ENCODE measurements at places on chromosomes 7 and 10.

DNA sequence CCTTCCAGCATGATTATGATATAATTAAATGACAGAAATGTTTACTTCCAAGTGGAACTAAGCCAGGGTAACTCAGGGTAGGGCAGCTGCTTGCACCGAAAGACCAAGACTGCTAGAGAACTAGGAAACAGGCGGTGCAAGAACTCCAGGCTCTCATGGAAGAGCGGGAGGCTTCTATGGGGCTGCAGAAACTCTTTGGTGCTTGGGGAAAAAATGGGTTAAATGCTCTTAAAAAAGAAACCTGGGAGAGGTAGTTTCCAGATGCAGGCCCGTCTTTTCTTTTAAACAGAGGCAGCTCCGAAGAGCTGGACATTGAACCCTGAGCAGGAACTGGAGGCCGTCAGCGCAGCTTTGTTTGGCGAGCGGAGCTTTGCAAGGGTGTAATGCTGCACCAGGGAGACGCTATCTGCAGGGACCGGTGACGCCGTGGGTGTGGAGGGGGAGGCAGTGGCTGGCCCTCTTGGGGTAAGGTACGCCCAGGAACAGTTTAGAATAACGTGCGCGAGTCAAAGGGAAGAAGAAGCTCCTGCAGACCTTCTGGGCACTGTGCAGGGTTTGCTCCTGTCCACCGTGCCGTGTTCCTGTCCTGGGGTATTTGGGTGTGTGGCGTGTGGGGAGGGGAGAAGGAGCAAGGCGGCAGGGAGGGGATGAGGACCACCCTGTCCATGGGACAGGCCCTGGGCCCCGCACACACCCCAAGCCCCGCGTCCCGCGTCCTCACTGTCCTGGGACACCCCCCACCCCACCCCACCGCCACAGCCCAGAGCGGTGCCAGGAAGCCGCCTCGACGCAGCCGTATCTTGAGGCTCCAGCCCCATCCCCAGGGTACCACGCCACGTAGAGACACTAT, 59.0 kb downstream of the EGFR start:
- no peak for DNase-seq
- H3K4me1 ChIP-seq: peaks cover 33% of the 10 kb centered on the region
- no peak overlapping the region for H3K4me3 ChIP-seq
- no peak overlapping the region for H3K27ac ChIP-seq
- peaks cover 6% of the 10 kb centered on the region for H3K36me3 ChIP-seq

- H3K27me3 ChIP-seq: no peaks in the 10 kb centered on the region
- no peak overlapping the region for H3K4me3 ChIP-seq
- no peaks in the 10 kb centered on the region for H3K36me3 ChIP-seq
- no peak overlapping the region for H3K27ac ChIP-seq
- H3K4me1 ChIP-seq: no peaks in the 10 kb centered on the region
Measured at GRCh38 chr7:37557571-37558209, 109.0 kb upstream of the ELMO1 start.

DNA sequence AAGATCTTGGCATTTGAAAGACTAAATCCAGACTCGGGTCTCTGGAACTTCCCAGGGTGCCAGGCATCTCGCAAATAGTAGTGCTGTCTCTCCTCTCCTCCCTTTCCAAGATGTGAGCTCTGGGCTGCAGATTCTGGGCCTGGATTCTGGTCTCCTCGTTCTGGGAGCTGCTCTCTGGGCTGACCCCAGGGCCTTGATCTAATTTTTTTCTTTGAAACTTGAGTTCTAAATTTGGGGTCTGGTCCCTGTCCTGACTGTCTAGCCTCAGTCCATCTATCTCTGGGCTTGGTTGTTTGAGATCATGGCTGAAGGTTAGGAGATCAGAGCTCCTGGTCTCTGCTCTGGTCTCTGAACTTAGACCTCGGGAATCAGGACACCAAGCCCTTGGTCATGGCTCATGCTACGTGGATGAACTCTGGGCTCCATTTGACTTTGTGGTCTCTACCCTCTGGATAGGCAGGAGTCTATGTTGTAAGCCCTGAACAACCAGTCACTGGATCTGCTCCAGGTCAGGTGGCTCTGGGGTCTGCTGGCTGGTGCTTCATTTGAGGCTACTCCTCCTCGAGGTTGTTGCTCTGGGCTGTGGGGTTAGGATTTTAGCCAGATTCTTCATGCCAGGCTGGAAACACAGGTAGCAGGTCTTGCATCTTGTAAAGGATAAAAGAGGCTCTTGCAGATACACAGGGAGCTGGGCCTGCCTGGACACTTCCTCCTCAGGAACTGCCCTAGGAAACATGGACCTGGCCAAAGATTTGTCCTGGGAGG, 8.0 kb upstream of the MBL2 start:
- no peak for DNase-seq
- H3K4me3 ChIP-seq: no peak overlapping the region
- no peaks in the 10 kb centered on the region for H3K36me3 ChIP-seq
- H3K27me3 ChIP-seq: peaks cover 19% of the 10 kb centered on the region
- no peaks in the 10 kb centered on the region for H3K4me1 ChIP-seq

DNA sequence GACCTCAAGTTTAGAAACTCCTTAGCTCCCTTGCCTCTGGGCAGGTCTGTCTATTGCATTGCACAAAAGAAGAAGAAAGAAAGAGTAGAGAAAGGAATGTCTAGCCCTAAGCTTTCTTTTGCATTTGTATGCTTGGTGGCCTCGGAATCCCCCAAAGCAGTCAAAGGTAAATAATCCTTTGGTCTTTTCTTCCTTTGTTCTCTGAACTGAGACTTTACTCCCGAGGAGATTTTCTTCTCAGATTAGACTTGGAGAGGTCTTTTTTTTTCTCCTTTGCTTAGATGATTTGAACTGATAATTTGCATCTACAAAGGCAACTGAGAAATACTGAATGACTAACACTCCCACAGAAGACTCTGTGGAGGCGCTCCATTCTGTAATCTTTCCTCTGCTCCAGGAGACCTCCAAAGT, 93.2 kb downstream of the AKR1D1 start:
- no peaks in the 10 kb centered on the region for H3K27me3 ChIP-seq
- no peaks in the 10 kb centered on the region for H3K36me3 ChIP-seq
- no peaks in the 10 kb centered on the region for H3K4me1 ChIP-seq
- H3K4me3 ChIP-seq: no peak overlapping the region
- H3K27ac ChIP-seq: no peak overlapping the region

DNA sequence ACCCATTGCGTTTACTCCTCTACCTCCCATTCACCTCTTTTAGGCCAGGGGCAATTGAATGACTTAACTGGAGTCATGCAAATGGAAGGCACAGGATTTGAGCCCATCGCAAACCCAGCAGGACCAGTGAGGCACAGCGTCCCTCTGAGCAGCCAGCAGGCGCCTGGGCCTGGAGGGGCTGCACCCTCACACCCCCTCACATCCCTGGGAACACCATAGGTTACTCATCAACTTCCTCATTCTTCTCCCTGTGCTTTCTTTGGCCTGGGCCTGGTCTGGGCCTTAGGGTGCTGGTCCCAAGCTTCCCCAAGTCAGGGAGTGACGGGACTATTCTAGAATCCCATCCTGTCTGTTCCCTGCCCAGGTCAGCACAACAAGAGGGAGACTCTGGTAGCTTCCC, 169.4 kb upstream of the EEPD1 start:
- H3K4me3 ChIP-seq: no peak overlapping the region
- no peaks in the 10 kb centered on the region for H3K36me3 ChIP-seq
- peaks cover 2% of the 10 kb centered on the region for H3K4me1 ChIP-seq
- DNase-seq: no peak
- no peak overlapping the region for H3K27ac ChIP-seq
- peaks cover 23% of the 10 kb centered on the region for H3K27me3 ChIP-seq

DNA sequence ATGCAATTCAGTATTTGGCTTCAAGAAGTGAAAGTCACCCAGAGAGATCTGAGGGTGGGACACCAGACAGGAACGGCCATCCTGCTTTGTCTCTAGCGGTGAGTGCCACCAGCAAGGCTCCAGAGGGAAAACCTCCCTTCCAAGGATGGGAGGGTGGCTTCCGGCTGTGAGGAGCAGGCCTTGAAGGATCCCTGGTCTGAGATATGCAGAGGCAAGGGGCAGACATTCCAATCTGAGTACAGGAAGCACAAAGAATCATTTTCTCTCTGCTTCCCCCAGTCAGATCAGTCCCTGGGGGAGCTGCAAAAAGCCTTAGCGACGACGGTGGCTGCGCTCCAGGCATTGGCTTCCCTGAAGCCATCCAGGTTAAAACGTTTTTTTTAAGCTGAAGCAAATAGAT, 167.4 kb downstream of the TEX36 start:
- H3K36me3 ChIP-seq: no peaks in the 10 kb centered on the region
- H3K4me3 ChIP-seq: no peak overlapping the region
- no peaks in the 10 kb centered on the region for H3K27me3 ChIP-seq
- no peak overlapping the region for H3K27ac ChIP-seq

DNA sequence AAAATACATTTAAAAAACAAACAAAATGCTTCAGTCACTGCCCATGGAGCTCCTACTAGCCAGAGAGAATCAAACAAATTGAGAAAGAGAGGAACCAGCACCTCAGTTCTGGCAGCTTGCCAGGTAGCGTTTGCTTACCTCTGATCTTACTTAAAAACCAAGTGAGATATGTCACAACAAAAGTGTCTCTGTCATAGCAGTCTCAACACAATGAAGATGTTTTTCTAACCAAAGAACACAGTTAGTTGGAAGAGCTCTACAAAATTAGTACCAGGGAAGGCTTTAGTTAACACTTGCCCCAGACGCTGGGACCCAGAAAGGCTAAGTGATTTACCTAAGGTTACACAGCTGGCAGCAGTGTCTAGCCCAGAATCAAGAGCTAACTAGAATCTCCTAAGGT, 3.4 kb downstream of the DOCK4 start:
- H3K27me3 ChIP-seq: no peaks in the 10 kb centered on the region
- H3K27ac ChIP-seq: no peak overlapping the region
- DNase-seq: no peak
- H3K4me1 ChIP-seq: peaks cover 3% of the 10 kb centered on the region

GRCh38 chr10:80480852-80481251, 26.7 kb downstream of the TSPAN14 start:
- no peak overlapping the region for H3K4me3 ChIP-seq
- H3K4me1 ChIP-seq: no peaks in the 10 kb centered on the region
- no peaks in the 10 kb centered on the region for H3K27me3 ChIP-seq
- no peaks in the 10 kb centered on the region for H3K36me3 ChIP-seq
- DNase-seq: no peak

- H3K4me1 ChIP-seq: no peaks in the 10 kb centered on the region
- no peak overlapping the region for H3K27ac ChIP-seq
- no peak for DNase-seq
- no peak overlapping the region for H3K4me3 ChIP-seq
- no peaks in the 10 kb centered on the region for H3K36me3 ChIP-seq
Measured at GRCh38 chr10:112226439-112227248, 43.1 kb upstream of the GPAM start.

GRCh38 chr10:116761883-116762282, 19.5 kb upstream of the HSPA12A start:
- H3K36me3 ChIP-seq: no peaks in the 10 kb centered on the region
- no peak overlapping the region for H3K4me3 ChIP-seq
- DNase-seq: no peak
- no peaks in the 10 kb centered on the region for H3K27me3 ChIP-seq
- no peaks in the 10 kb centered on the region for H3K4me1 ChIP-seq

GRCh38 chr10:61655335-61655851, 7.3 kb upstream of the CABCOCO1 start:
- DNase-seq: peak; percentile 63
- peaks cover 6% of the 10 kb centered on the region for H3K4me1 ChIP-seq
- H3K27ac ChIP-seq: no peak overlapping the region

- no peak overlapping the region for H3K4me3 ChIP-seq
- H3K4me1 ChIP-seq: no peaks in the 10 kb centered on the region
- H3K36me3 ChIP-seq: no peaks in the 10 kb centered on the region
- no peak overlapping the region for H3K27ac ChIP-seq
Measured at GRCh38 chr10:76738991-76739390, 898.6 kb downstream of the KCNMA1 start.

DNA sequence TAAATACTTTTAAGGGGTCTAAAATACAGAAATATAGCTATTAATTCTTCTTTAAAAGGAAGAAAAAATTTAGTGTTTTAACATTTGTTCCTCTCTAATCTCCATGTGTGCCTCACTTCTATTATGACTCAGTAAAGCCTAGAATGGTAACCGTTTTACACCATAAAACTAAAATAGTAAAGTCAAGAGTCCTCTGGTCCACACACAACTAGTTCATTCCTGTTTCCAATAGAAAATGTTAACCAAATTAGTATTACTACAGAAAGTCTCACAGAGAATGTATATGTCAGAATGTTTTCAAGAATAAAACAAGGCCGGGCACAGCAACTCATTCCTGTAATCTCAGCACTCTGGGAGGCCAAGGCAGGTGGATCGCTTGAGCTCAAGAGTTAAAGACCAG, 55.8 kb downstream of the CNOT4 start:
- H3K4me3 ChIP-seq: no peak overlapping the region
- no peaks in the 10 kb centered on the region for H3K27me3 ChIP-seq
- H3K4me1 ChIP-seq: peaks cover 3% of the 10 kb centered on the region
- no peak for DNase-seq

GRCh38 chr7:129688503-129689222, 77.1 kb downstream of the NRF1 start:
- no peak overlapping the region for H3K4me3 ChIP-seq
- DNase-seq: no peak
- peaks cover 9% of the 10 kb centered on the region for H3K36me3 ChIP-seq
- H3K27me3 ChIP-seq: no peaks in the 10 kb centered on the region

- DNase-seq: peak; percentile 58
- no peak overlapping the region for H3K27ac ChIP-seq
- no peaks in the 10 kb centered on the region for H3K36me3 ChIP-seq
- no peaks in the 10 kb centered on the region for H3K4me1 ChIP-seq
- H3K4me3 ChIP-seq: no peak overlapping the region
Measured at GRCh38 chr7:136009488-136010079, 32.4 kb upstream of the MTPN start.

- H3K4me1 ChIP-seq: peaks cover 2% of the 10 kb centered on the region
- no peak overlapping the region for H3K4me3 ChIP-seq
- no peaks in the 10 kb centered on the region for H3K27me3 ChIP-seq
Measured at GRCh38 chr7:152144557-152145245, 119.2 kb downstream of the GALNT11 start.

- H3K27me3 ChIP-seq: peaks cover 12% of the 10 kb centered on the region
- H3K36me3 ChIP-seq: no peaks in the 10 kb centered on the region
- H3K4me1 ChIP-seq: no peaks in the 10 kb centered on the region
- H3K27ac ChIP-seq: no peak overlapping the region
- H3K4me3 ChIP-seq: no peak overlapping the region
Measured at GRCh38 chr7:1678081-1678543, 8.0 kb downstream of the ELFN1 start.

DNA sequence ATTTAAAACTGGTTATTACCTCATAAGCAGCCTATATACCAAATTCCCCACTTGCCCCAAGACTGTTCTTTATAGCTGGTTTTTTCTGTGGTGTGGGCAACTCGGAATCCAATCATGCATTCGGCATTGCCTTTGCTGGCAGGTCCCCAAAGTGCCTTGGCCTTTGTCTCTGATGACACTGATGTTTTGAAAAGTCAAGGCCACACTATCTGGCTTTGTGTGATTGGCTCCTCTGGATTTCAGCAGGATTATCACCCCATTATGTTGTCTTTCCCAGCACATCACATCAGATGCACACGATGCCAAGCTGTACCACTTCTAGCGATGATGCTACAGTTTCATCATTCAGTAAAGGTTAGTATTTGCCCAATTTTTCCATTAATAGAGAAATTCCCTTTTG, 97.7 kb downstream of the USP6NL start:
- no peaks in the 10 kb centered on the region for H3K4me1 ChIP-seq
- no peak overlapping the region for H3K27ac ChIP-seq
- no peak for DNase-seq

GRCh38 chr10:79162861-79163665, 94.3 kb downstream of the ZMIZ1 start:
- H3K4me3 ChIP-seq: no peak overlapping the region
- H3K36me3 ChIP-seq: peaks cover 44% of the 10 kb centered on the region
- H3K27ac ChIP-seq: peak overlapping the region; percentile 55
- peaks cover 61% of the 10 kb centered on the region for H3K4me1 ChIP-seq
- peak; percentile 54 for DNase-seq

Measured in IMR-90 (cell line).